ENCODE measurements at places on chromosomes 7 and 10.

GRCh38 chr10:5616836-5617235 lies 49.6 kb downstream of the ASB13 start:
- no peak for DNase-seq

- DNase-seq, result no peak
Measured at GRCh38 chr10:97766106-97766810, 5.5 kb downstream of the SFRP5 start.

DNA sequence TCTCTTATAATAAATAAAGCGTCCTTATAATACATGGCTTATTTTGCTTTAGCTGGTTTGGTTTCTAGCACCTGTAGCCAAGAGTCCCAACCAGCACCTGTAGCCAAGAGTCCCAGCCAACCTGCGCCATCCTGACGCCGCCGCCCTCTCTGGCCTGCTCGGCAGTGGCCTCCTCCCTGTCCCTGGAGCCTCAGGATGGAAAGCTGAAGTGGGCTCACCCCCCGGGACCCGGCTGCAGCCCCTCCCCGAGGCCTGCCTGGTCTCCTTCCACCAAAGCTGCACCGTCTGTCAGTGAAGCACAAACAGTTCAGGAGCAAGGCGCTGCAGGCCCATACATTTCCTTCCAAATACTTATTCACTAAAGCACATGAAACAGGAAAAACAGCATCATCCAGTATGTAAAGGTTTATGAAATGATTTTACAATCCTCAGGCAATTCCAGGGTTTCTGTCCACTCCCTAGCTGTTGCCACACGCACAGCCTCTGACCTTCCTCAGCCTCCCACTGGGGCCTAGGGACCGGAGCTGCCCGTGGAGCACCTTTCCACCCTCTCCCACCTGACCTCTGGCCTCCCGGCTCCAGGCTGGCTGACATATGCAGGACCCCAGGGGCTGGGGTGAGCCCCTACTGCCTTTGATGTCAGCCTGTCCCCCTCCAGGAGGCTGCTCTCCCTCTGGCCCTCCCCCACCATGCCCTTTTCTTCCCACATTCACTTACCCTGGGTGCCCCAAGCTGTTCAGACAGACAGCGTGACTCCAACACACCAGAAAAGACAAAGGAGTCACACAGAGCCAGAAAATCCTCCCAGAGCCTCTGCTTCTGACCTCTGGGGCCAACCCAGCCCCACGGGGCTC lies 149.6 kb upstream of the PPP2R2D start:
- DNase-seq, result no peak

DNA sequence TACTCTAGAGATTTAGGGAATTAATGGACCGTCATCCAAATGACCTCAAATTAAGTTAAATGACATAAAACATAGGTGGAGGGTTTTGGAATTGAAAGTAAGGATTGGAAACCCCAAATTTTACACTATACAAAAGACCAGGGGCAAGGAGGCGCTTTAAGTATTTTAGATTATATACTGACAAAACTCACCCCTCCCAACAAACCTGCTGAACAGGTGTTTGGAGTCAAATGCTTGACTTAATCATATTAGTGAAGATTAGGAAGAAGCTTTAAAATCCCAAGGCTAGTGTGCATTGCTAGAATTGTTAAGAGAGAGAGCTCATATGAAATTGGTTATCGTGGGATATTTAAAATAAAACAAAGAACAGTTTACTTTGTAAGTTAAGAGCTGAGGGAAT lies at the start of gene GNGT1:
GNGT1 (plus strand) TSS at position 301 of the 400 bp plus-strand sequence. CDS start 180 bp downstream, outside the sequence.
- DNase-seq, result no peak

- no peak for DNase-seq
Measured at GRCh38 chr7:102169651-102170392, 116.8 kb upstream of the SH2B2 start.

GRCh38 chr7:8178353-8178752 lies 83.6 kb downstream of the ICA1 start:
- no peak for DNase-seq

GRCh38 chr10:23021430-23021829 lies 73.9 kb upstream of the MSRB2 start:
- no peak for DNase-seq

- no peak for DNase-seq
Measured at GRCh38 chr7:101378751-101379174, 16.1 kb downstream of the COL26A1 start.

DNA sequence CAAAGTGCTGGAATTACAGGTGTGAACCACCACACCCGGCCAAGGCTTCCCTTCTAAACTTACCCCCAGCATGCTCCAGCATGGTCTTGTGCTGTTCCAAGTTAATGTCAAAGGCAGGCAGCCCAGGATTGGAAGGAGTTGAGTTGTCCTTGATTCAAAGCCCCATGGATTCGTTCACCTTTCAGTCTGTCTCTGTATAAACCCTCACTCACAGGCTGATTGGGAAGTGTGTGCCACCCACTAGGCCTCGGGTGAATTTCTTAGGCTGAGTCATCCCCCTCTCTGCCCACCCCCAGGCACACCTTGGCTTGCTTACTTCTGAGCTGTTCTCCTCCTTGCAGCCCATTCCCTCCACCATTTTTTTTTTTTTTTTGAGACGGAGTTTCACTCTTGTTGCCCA lies 13.3 kb upstream of the PRDX3 start:
- no peak for DNase-seq

DNA sequence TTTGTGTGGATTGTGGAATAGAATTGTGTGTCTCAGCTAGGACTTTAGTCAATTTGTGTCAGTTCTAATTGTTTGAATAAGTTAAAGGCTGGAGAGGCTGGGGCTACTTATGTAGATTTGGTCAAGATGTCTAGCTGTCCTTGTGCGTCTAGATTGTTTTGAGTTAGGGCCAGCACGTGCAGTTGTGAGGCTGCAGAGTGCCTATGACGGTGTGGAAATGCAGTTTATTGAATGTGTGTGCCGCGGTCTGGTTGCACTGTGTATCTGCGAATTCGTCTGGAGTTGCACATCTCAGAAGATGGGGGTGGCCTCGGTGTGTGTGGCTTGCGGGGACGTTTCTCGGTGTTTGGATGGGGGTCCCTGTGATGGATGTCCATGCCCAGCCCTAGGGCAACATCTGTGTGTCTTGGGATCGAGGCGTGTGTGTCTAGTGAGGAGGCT lies 10.2 kb downstream of the EMX2 start:
- DNase-seq, result no peak
